ENCODE measurements at places on chromosomes 1 and 21. TPM values are rescaled to one million over a fixed set of nuclear protein-coding genes. Genes with fewer than 3 reads are reported as not detected.

GRCh38 chr1:168477792-168478191, 66.0 kb downstream of the XCL2 start:
- no peaks in the 10 kb centered on the region for H3K27me3 ChIP-seq
- H3K4me1 ChIP-seq: peaks cover 5% of the 10 kb centered on the region
- no peak overlapping the region for H3K27ac ChIP-seq
- H3K36me3 ChIP-seq: no peaks in the 10 kb centered on the region
- no peak overlapping the region for H3K4me3 ChIP-seq
- DNase-seq: no peak

- peaks cover 36% of the 10 kb centered on the region for H3K36me3 ChIP-seq
- DNase-seq: no peak
- no peak overlapping the region for H3K4me3 ChIP-seq
- H3K4me1 ChIP-seq: no peaks in the 10 kb centered on the region
- H3K27ac ChIP-seq: no peak overlapping the region
- H3K27me3 ChIP-seq: no peaks in the 10 kb centered on the region
These were observed 21.8 kb downstream of the CRYZL1 start for GRCh38 chr21:33619726-33620125.

The CHIA gene
- total RNA-seq: not detected

DNA sequence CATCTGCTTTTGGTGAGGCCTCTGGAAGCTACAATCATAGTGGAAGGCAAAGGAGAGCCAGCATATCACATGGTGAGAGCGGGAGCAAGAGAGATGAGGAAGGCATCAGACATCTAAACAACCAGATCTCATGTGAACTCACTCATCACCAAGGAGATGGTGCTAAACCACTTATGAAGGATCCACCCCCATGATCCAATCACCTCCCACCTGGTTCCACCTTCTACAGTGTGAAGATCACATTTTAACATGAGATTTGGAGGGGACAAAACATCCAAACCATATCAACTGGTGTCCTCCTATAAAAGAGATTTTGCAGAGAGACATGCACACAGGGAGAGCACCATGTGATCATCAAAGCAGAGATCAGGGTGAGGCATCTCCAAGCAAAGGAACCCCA, 578.6 kb downstream of the MATN1 start:
- H3K27me3 ChIP-seq: no peaks in the 10 kb centered on the region
- H3K4me1 ChIP-seq: no peaks in the 10 kb centered on the region
- no peak overlapping the region for H3K27ac ChIP-seq
- DNase-seq: peak; percentile 2
- H3K36me3 ChIP-seq: no peaks in the 10 kb centered on the region

The TNFRSF4 gene
- 0.79 TPM for total RNA-seq

DNA sequence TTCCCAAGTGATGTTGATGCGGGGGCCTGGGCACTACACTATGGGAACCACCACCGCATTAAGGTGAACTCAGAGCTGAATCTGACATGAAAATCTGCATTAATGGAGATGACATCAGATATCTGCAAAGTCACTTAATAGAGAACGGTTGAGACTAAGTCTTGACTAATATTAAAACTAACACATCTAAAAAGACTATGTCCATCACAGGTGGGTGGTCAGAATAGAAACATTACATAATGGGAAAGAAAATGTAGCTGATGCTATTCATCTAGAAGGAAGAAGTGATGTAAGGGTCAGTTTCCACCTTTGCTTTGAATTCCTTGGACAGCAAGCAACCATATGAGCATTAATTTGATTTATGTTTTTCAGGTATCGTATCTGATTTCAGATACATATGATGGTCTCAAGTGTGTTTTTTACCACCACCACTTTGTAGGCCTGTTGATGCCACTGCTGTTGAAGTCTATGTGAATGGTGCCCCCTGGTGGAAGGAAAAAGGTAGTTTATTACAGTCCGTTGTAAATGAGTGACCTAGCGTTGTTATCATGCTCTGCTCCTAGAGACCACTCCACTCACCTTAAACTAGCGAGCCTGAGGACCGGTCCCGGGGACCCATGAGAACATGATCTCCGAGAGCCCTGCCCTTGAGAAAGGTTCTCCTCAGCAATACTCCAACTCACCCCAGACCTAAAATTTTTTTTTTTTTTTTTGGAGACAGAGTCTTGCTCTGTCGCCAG, 73.5 kb downstream of the BACH1 start:
- peak; percentile 60 for DNase-seq
- H3K4me1 ChIP-seq: no peaks in the 10 kb centered on the region
- H3K27me3 ChIP-seq: no peaks in the 10 kb centered on the region
- H3K4me3 ChIP-seq: no peak overlapping the region
- no peak overlapping the region for H3K27ac ChIP-seq
- no peaks in the 10 kb centered on the region for H3K36me3 ChIP-seq

- no peaks in the 10 kb centered on the region for H3K4me1 ChIP-seq
- DNase-seq: no peak
- H3K27me3 ChIP-seq: no peaks in the 10 kb centered on the region
- no peak overlapping the region for H3K4me3 ChIP-seq
- H3K36me3 ChIP-seq: peaks cover 18% of the 10 kb centered on the region
These were observed 3.1 kb downstream of the AGO1 start for GRCh38 chr1:35885961-35886558.

GRCh38 chr1:118486199-118486598, 301.2 kb upstream of the SPAG17 start:
- no peaks in the 10 kb centered on the region for H3K4me1 ChIP-seq
- no peak overlapping the region for H3K4me3 ChIP-seq
- H3K27me3 ChIP-seq: no peaks in the 10 kb centered on the region
- no peaks in the 10 kb centered on the region for H3K36me3 ChIP-seq

The TBCE gene
- 18.0 TPM for total RNA-seq

The UQCRH gene
- 1,323 TPM for total RNA-seq

- H3K4me1 ChIP-seq: peaks cover 17% of the 10 kb centered on the region
- H3K36me3 ChIP-seq: no peaks in the 10 kb centered on the region
- peak; percentile 62 for DNase-seq
- H3K27ac ChIP-seq: peak overlapping the region; percentile 43
These were observed 143.4 kb downstream of the ZZZ3 start for GRCh38 chr1:77538956-77539518.

DNA sequence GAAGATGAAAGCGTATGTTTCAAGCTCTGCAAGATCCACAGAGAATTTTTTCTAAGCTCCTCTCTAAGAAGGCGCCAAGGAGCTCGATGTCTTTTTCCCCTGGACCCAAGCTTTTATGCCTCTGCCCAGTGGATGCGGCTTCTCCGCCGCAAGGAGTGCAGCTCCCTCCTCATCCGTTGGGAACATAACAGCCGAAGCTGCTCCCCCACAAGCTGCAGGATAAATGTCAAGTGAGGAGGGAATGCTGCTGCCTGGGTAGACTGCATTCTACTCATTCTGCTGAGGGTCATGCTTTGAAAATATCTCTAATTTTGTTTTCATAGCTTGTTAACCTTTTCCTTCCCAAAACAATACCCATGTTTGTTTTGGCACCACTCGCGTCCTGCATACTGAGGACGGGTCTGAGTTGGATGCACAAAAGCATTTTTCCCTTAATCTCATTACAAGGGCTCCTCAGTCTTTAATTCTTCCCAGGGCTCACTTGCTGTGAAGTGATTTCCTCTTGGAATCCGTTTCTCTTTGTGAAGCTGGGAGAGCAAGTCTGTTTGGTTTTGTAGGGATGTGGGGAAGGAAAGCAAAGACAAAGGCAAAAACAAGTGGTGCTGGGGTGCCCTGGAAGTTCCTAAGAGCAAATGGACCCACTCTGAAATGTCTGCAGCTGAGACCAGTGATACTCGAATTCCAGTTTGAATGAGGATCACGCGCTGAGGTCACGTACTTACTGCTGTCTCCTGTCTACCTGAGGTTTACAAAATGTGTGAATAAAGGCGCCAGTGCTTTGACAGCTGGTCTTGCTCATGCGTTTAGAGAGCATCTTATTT, 134.0 kb upstream of the IRF2BP2 start:
- H3K27ac ChIP-seq: peak overlapping the region; percentile 31
- no peaks in the 10 kb centered on the region for H3K4me1 ChIP-seq
- H3K4me3 ChIP-seq: no peak overlapping the region
- no peak for DNase-seq

DNA sequence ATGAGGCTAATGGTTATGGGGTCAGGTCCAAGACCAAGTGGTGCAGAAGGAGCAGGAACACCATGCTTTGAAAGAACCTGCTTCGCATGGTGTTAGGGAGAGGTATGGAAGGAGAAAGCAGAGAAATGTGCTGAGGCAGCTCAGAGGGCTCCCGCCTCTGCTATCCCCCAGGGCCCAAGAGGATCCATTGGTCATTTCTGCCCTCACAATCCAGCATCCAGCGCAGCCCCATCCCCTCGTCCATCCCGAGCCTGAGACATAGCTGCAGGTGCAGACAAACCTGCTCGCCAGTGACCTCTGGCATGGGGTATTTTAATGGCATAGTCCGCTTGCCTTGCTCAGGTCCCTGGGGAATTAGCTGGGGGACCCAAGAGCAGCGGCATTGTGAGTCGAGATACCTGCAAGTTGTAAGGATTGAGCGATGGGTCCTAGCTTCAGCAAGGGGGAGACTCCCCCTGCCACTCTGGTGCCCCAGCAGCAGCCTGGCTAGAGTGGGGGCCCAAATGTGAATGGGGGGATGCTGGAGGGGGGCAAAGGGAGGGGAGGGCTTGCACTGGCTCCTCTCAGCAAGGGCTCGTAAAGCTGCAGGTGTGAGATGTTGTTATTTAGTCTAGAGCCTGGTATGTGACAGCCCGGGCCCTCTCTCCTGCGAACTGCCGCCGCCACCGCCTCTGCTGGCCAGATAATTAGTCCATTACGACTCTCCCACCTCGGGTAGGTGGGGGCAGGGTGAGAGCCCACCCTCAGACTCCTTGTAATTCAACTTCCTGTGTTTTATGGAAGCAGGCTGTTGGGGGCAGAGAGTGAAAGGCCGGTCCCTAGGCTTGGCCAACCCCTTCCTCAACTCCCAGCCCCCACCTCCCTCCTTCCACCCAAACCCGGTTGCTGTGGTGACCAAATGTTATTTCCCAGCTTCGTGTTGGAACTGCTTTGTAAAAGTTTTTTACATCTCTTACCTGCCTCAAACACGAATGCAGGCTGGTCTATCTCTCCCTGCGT, 118.8 kb downstream of the RNF220 start:
- H3K27me3 ChIP-seq: no peaks in the 10 kb centered on the region
- H3K27ac ChIP-seq: no peak overlapping the region
- peaks cover 5% of the 10 kb centered on the region for H3K4me1 ChIP-seq
- H3K4me3 ChIP-seq: peak overlapping the region; percentile 26
- H3K36me3 ChIP-seq: no peaks in the 10 kb centered on the region
- DNase-seq: no peak

DNA sequence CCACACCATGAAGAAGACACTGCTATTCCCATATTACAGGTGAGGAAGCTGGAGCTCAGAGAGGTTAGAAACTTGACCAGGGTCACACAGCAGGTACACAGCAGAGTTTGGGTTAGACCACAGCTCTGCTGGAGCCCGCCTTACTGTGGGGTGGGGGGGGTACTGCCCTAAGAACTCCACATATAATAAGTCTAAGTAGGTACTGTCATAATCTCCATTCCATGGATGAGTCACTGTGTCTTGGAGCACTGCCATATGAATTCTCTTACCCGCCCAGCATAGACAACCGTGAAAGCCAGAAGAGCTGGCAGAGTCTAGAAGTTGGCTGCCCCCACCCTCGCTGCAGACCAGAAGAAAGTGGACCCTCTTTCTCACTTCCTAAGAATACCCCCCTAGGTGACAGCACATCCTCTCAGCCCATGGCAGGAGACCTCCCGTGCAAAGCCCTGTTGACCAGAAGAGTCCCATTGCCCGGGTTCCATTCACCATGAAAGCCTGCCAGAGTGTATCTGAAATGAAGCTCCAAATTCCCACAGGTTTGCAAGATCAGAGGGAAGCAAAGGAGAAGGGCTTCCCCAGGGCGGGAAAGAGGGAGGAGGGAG, 5.2 kb upstream of the PLA2G2D start:
- no peaks in the 10 kb centered on the region for H3K27me3 ChIP-seq
- H3K27ac ChIP-seq: no peak overlapping the region
- no peaks in the 10 kb centered on the region for H3K36me3 ChIP-seq
- DNase-seq: peak; percentile 74
- H3K4me3 ChIP-seq: no peak overlapping the region
- peaks cover 12% of the 10 kb centered on the region for H3K4me1 ChIP-seq

DNA sequence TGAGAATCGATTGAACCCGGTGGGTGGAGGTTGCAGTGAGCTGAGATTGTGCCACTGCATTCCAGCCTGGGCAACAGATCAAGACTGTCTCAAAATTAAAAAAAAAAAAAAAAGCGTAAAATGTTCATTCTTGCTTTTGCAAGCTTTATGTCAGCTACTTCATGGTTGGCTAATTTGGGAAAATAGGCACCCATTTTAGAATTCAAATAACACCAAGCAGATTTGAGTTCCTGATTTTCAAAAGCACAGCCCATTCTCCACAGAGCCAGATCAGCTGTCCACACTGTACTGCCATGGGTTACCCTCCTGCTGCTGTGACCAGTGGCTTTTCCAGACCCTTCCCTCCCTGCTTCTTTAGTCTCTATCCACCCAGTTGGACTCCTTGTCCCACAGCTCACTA, 4.4 kb downstream of the THEM5 start:
- no peak overlapping the region for H3K27ac ChIP-seq
- no peaks in the 10 kb centered on the region for H3K4me1 ChIP-seq
- DNase-seq: no peak
- H3K4me3 ChIP-seq: no peak overlapping the region
- no peaks in the 10 kb centered on the region for H3K27me3 ChIP-seq

DNA sequence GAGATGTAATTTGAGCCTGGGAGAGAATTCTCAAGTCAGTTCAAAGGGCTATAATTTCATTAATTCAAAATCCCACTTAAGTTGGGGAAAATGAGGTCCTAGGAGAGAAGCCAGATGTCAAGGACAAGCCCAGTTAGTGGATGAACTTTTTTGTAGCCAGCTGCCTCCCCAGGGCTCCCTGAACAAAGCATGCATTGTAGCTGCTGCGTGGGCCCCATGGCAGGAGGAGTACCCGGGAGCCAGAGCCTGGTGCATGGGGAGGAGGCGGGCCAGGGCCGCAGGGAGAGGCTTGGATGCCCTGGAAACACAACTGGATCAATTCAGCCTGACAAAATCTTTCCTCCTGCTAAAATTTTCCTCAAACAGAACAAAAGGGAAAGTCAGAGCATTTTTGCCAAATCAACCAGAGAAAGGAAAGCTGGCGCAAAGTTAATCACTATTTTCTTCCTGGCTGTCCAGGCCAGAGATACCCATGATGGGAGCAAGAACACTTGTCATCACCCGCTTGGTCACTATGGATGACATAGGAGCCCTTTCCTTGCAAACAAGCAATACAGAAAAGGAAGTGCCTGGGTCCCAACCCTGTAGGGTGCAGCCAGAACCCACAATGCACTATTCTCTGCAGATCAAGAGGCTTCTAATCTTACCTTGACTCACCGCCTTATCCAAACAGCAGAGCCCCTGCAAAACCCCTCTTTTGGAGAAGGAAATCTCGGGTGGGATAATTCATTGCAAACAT, 248.1 kb upstream of the RAB4A start:
- no peak overlapping the region for H3K27ac ChIP-seq
- H3K4me3 ChIP-seq: no peak overlapping the region
- DNase-seq: peak; percentile 53
- no peaks in the 10 kb centered on the region for H3K4me1 ChIP-seq
- H3K36me3 ChIP-seq: no peaks in the 10 kb centered on the region

The CELA3B gene
- total RNA-seq: not detected

The SLC1A7 gene
- total RNA-seq: 0.56 TPM

The HAO2 gene
- total RNA-seq: not detected

All from right atrium auricular region (tissue), 2 donors.